Spleen (tissue), 13 donors: ENCODE measurements at places on chromosomes 2 and 18.

- DNase-seq, result no peak
Observed at GRCh38 chr2:183493040-183493439, 368.8 kb downstream of the NUP35 start.

DNA sequence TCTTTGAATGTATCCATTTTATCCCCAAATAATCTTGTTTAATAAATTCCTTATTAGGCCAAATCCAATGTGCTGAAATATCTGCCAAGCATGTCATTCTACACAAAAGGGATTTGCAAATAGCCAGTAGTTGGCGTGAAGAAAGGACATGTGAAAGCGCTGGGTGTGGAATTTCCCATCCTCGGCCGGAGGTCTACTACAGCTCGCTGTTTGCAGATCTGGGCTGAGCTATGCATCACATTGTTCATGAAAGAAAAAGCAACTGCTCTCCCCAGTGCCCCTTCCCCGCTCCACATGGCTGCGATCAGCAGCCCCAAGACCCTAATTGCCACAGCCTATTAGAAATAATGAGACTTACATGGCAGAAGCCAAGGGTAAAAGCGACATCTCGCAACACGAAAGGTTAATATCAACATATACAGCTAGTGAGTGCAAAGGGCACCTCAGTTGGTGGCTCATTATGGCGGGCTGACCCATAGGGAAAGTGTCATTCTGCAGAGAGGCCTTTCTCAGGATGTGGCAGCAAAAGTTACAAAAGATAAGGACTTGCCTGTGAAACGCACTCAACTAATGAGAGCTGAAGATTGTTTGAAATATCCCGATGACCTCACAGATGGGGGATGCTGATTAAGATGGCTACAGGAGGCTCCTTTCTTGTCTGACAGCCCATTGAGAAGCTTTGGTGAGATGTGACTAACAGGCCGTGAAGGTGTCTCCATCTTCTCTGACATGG, 126.9 kb upstream of the CYP1B1 start:
- DNase-seq, result no peak

- no peak for DNase-seq
Observed at GRCh38 chr2:138504546-138505235, 3.1 kb downstream of the SPOPL start.

GRCh38 chr2:241184901-241185300, 3.6 kb upstream of the ANO7 start:
- peak; percentile 34 for DNase-seq

DNA sequence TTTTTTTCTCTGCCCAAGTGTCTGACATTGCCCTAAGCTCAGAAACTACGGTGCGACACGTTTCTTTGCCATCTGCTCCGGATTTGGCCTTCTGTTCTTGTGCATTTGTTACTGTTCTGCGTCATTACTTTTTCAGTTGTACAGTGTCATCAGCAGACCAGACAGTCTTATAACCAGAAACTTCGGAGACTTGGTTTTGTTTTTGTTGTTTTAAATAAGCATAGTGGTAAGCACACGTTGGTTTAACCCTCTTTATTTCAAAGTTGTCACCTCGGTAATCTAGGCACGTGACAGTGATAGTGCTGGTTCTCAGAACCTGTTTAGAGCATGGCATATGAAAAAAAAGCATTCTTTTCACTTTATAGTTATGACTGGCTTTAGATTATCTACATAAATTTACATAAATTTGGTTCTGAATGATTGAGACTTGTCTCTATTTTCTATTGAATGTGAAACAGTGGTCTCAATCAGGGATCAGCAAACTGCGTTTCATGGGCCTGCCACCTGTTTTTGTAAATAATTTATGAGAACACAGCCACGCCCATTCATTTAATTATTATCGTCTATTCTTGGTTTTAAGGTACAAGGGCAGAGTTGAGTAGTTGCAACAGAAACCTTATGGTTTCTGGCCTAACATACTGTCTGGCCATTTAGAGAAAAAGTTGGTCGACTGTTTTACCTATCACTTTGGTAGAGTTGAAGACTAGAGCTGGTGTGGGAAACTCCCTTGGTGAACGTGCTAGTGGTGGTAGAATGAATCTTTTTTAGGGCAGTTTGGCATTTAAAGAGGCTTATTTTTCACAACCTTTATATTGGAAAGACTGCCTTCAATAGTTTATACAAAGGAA, 106.5 kb downstream of the ZNF532 start:
- no peak for DNase-seq

DNA sequence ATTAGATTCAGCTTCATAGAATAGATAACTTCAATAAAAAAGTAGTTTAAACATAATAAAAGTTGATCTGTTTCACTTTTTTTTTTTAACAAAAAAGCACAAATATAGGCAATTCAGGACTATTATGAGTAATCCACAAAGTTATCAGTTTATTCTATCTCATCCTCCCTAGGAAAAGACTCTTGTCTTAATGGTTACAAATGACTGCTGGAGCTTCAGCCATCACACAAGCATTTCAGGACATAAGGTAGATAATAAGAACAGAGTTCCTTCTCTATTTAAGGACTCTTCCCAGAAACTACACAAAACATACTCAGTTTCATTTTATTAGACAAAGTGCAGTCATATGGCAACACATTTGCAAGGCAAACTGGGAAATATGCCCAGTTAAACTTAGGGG, 357.6 kb upstream of the SETBP1 start:
- no peak for DNase-seq

GRCh38 chr2:85804583-85804982, 50.8 kb downstream of the ATOH8 start:
- DNase-seq, result peak; percentile 49

DNA sequence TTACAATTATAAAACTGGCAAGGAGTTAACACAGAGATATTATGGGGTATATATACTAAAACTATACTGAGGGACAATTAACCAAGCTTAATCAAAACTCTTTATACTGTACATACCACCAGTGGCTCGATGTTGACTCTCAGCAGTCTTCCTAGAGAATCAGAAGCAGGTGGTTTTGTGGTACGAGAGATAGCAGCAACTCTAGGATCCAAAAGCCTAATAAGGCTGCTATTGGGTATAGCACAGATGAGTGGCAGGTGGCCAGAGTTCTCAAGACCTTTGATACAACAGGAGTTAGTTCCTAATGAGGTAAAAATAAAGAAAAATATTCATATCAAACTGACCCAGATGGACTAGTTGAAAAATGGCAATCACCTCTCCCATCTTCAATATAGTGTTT, 45.5 kb upstream of the COL5A2 start:
- no peak for DNase-seq

DNA sequence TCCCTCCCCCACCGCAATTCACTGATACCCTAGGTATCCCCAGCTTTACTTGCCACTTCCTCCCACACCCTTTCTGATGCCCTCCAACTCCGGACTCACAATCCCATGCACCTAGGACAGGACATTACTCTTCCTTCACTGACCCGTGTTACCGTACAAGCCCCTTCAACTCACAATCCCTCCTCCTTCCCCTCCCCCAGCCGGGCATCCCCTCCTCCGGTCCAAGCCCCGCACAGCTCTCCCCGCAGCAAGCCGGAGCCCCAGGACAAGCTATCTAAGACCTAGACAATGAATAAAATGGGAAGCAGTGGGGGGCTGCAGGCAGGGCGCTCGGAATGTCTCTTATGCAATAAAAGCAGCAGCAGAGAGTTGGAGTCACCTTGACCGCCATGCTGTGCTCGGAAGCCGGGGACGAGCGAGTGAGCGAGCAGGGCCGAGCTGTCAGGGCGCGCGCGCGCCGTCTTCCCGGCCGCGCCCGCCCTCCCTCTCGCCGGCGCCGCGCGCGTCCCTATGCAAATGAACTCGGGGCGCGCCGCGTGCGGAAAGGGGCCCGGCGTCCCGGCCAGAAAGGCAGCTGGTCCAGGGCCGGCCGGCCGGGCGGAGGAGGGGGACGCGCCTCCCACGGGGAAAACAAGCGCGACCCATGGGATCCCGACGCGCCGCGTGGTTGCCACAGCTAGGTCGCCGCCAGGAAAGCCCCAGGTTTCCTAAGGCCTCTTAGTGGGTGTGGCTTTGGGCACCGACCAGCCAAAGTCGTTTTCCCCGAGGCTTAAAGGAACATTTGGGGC, at the start of gene SLC25A12:
Gene SLC25A12, minus strand, starts transcription at position 421 of the 788 bp plus-strand sequence. Its CDS starts 30 bp downstream, at position 391.
- peak; percentile 96 for DNase-seq

DNA sequence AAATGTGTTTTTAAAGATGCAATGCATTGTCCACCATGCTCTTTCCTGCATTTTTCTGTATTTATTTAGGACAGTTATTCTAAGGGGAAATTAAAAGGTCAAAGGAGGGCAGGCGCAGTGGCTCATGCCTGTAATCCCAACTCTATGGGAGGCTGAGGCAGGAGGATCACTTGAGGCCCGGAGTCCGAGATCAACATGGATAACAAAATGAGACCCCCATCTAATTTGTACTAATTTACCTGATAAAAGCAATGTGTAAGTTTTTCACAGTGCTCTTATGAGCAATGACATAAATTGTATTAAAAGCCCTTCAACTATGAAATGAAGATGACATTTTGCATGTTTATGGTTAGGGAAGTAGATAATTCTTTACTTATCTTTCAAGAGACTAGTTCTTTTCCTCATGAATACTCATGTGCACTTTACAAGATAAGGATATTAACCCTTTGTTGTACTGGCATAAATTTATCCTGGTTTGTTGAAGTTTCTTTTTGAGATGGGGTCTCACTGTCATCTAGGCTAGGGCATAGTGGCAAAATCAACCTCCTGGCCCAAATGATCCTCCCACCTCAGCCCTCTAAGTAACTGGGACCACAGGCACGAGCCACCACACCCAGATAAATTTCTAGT, 9.7 kb downstream of the HSBP1L1 start:
- DNase-seq, result no peak

DNA sequence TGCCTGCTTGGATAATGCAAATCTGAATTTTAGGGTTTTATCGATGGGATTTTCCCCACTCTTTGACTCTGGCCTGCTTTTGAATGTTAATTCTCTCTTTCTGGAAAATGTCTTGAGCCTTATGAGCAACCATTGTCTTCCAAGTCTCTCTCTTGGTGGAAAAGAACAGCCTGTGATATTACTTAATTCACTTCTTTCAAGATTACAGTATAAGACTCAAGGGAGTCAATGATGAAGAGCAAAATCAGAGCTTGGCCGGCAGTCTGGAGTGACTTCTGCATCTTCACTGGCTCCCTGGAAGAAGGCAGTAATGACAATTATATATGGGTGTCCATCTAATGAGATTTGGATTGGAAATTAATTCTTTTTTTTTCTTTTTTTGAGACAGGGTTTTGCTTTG, 122.9 kb upstream of the ZEB2 start:
- no peak for DNase-seq

DNA sequence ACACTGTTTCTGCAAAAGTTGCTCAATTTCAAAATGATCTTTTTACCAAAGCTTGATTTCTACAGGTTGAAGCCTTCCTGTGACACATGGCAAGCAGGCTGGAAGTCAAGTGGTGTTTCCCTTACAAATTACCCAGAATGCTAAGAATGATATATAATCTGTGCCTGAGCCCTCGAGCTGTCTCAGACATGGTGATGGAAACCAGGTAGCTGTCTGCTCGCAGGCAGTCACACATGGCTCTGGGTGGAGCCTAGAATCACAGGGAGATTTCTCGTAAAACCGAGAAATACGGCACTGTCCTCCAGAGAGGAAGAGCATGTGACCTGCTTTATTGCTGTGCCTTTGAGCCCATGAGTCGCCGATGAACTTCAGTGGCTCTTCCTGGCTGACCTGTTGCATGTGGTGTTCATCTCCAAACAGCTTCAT, 392.9 kb downstream of the ZNF521 start:
- no peak for DNase-seq

GRCh38 chr2:11891028-11891427, 144.6 kb downstream of the LPIN1 start:
- no peak for DNase-seq

DNA sequence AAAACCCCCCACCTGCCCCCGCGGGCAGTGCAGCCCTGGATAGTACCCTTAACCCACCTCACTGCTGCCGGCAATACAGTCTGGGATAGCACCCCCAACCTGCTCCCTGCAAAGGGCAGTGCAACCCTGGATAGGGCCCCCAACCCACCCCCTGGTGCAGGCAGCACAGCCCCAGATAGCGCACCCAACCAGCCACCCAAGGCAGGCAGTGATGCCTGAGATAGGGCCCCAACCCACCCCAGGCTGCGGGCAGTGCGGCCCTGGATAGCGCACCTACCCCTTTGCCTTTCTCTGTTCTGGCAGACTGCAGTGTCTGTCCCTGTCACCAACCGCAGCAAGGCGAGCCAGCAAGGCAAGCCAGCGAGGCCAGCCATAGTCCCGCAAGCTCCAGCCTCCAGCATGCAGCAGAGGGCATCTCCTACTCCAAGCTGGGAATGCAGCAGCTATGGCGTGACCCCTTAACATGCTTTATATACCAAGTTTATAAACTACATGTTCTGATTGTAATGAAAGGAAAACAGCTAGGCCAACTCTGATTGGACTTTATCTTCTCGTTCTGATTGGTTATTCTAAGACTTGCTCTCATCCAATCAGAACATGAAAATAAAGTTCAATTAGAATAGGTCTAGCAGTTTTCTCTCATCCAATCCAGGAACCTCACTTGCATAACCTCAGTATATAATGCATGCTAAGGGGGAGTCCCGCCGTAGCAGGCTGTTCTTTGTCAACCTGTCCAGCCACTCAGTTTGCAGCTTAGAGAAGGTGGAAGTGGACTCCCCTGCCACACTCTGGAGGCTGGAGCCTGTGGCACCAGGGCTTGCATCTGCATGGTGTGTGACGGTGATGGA, 34.1 kb upstream of the ANKRD62 start:
- no peak for DNase-seq

DNA sequence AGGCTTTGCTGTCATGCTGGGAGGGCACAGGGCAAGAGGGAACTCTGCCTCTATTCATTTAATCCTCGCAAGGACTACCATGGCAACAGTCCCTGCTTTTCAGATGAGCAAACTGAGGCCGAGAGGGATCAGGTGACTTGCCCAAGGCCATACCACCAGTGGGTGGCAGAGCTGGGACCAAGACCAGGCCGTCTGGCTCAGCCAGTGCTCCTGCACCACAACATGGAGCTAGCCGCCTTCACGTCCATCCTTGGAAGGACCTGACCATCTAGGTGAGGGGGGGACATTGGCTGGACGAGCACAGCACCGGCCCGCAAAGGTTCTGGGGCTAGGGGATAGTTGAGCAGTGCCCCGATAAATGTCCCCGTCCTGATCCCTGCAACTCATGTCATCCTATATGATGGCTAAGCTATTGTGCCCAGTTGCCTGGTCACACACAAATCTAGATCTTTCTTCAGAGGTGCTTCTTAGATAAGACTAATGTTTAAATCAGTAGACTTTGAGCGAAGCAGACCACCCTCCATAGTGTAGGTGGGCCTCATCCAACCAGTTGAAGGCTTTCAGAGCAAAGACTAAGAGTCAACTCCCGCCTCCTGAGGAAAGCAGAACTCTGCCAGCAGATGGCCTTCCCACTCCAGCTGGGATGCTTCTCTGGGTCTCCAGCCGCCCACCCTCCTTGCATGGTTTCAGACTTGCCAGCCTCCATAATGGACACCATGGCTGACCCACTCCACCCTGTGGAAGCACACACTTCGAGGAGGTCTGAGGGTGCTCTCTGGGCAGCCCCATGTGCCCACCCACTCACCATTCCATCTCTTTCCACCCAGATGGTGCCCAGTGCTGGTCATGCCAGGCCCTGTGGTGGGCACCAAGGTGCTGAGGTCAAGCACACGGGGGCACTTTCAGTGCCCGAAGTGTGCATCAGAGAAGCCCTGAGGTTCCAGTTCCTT, 214.8 kb upstream of the RAB6C start:
- no peak for DNase-seq
